SHP77 treated with DMSO at 0.1 percent for 48 hours (cell line): ENCODE measurements at places on chromosomes 11 and 22.

- DNase-seq = no peak
Measured at GRCh38 chr22:49807129-49807528, 20.5 kb downstream of the BRD1 start.

GRCh38 chr11:7759010-7759409 lies 37.7 kb downstream of the OR5P2 start:
- no peak for DNase-seq

DNA sequence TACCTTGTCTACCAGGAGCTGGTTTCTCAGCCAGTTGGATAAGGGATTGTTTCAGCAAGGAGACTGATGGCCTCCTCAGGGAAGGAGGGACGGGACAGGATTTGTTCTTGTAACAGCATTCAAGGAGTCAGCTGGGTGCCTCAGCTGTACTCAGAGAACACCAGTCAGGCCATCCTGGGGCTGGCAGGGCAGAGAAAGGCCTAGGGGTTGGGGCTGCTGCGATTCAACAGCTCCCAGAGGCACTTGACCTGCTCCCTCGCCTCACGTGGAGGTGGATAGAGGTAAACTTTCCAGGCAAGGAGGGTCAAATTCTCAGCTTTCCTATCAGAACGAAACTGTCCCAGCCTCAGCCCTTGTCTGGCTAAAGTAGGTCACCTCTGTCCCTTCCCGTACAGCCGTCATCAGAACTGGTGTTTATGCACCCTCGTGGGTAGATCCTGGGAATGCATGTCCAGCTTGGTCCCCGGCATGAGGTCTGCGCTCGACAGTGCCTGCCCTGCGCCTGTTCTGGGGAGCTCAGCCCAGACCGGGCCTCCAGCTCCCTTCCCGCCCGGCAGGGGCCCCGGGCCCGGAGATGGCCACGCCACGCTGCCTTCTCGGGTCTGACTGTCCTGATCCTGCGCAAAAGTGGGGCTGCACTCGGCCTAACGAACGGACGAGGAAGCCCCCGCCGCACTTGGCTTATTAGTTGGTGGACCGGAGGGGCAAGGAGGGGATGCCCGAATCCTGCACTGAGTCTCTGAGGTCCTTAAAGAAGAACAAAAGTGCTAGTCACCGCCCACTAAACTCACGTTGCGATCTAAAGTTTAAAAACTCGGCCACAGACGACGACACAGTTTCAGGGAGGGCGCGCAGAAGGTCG lies 762 bp upstream of the CCDC134 start:
- DNase-seq = no peak

- no peak for DNase-seq
Measured at GRCh38 chr11:11806074-11806473, 35.7 kb upstream of the USP47 start.

GRCh38 chr11:13316528-13316961 lies 39.0 kb downstream of the BMAL1 start:
- no peak for DNase-seq
